ENCODE measurements at places on chromosomes 12 and 14.

DNA sequence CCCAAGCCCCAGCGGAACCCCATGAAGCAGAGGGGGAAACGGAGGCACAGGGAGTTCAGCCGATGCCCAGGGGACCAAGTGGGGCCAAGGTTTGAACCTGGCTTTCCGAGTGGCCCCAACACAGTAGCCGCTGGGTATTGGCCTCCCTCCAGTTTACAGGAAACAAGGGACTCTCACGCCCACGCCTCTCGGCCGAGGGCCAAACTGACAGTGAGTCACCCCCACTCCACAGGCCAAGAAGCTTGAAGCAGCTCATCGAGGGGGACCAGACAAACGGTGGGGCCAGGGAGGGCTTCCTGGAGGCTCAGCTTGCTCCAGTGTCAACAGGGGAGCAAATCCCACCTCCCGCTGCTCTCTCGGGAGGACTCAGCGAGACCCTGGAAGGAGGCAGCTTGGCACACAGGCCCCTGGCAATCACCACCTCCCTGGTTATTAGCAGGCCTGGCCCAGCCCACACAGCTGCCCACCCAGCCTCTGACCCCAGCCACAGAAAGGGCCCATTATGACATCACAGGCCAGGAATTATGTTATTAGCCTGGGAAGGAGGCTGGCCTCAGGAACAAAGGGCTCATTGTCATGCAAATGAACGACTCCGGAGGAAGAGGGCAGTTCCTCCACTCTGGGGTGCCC is 54.6 kb downstream of the NCOR2 start:
- DNase-seq = no peak

GRCh38 chr14:78951602-78952001 is 781.4 kb downstream of the NRXN3 start:
- no peak for DNase-seq

DNA sequence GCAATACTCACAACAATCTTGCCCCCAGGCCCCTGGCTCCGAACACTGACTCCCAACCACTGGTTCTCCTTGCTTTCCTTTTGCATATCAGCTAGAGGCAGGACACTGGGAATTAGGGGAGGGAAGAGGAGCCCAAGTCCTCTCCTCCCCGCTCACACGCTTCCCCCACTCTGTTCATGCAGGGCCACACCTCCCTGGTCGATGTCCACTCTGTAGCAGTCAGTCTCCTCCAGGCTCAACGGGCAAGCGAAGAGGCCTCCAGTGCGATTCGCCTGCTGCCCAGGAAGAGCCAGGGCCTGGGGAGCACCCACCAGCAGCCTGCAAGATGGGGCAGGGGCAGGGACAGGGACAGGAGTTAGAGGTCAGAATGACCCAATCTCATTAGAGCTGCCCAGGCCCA is 4.8 kb downstream of the ITGA7 start:
- no peak for DNase-seq

DNA sequence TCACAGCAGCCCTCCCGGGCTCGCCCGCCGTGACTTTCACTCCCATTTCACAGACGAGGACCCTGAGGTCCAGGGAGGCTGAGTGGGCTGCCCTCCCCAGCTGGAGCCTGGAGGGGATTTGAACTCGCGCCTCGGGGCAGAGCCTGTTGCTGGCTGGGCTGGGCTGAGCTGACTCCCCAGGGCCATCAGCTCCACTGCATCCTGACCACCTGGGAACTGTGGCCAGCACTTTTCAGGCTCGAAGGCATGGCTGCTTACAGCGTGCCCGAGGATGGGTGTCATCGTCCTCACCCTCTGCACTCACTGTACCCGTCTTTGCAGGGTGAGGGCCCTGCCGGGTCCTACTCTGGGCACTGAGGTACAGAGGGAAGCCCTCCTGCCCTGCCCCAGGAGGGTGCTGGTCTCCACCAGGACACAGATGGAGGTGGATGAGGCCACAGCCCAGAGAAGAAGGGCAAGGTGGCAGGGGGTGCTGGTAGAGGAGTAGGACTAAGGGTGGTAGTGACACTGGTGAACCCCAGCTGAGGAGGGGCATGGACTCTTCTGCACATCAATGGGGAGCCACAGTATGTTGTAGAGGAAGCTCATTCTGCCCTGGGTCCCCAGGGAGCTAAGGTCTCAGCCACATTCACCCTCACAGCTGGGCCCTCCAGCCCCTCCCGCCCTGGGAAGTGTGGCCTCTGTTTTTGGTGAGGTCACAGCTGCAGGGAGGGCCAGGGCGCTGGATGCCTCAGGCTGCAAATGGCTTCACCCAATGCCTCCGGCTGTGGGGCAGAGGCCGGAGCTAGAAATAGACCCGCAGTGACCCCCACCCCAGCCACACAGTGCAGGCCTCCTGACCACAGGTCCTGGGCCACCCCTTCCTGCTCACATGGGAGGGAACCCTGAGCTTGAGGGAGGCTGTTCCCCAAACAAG is 365.1 kb upstream of the SFSWAP start:
- no peak for DNase-seq

GRCh38 chr14:71658261-71658860 is 273.9 kb upstream of the RGS6 start:
- DNase-seq = no peak

DNA sequence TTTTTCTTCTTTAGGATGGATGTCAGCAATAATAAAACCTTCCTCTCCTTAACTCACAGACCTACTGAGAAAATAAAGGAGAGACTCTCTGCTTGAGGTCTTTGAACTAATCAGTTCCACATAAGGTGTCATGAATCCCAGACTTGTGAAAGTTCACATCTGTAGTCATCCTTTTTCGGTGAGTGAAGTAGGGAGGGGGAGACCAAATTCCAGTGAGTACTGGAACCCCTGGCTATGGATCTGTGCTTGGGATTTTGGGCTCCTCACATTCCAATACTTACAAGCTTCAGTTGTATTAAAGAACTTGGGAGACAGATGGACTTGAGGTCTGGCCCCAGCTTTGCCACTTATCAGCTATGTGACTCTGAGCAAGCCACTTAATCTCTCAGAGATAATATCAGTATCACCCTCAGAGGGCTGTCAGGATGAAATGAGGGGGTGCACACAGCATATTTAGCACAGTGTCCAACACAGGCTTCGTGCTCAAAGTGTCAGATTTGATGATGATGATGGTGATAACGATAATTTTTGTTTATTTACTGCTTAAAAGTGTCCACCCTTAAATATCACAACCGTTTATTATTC is 34.8 kb upstream of the APPL2 start:
- no peak for DNase-seq

- DNase-seq = no peak
Observed at GRCh38 chr12:123269896-123270213, 1.8 kb downstream of the CDK2AP1 start.

All from activated CD8-positive, alpha-beta memory T cell treated with anti-CD3 and anti-CD28 coated beads for 48 hours (primary cell).